Bronchial epithelial cell (primary cell): ENCODE measurements at places on chromosomes 6 and 20.

DNA sequence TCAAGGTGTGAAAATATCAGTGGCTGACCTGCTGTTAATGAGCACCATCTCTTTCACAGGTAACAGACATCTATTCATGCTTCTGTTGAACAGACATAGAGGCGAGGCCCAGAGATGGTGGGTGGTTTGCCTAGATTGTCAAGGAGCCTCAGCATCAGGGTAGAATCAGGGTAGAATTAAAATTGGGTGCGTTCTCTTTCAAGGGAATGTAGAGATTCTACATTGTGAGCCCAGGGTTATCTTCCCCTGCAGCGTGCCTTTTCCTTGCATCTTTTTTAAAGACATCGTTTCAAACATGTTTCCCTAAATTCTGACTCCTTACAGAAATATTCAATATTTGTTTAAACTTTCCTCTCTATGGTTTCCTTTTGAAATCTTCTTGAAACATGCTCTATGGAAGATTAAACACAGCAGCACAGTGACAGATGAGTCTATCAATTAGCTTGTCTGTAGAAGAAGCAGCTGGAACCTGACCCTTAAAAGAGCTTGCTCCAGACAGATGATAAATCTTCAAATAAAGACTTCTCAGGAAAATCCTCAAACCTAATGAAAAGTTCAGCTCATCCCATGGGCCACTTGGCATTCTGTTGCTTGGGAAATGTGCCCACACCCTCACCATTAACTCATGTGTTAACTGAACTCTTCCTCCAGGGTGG lies 119.8 kb downstream of the IPCEF1 start:
- no peak for DNase-seq

GRCh38 chr6:151323791-151324487 lies 67.4 kb downstream of the ZBTB2 start:
- peak; percentile 74 for DNase-seq

GRCh38 chr6:167547751-167548150 lies 222.9 kb downstream of the TTLL2 start:
- no peak for DNase-seq

GRCh38 chr20:1363522-1363921 lies 29.3 kb downstream of the FKBP1A start:
- no peak for DNase-seq

DNA sequence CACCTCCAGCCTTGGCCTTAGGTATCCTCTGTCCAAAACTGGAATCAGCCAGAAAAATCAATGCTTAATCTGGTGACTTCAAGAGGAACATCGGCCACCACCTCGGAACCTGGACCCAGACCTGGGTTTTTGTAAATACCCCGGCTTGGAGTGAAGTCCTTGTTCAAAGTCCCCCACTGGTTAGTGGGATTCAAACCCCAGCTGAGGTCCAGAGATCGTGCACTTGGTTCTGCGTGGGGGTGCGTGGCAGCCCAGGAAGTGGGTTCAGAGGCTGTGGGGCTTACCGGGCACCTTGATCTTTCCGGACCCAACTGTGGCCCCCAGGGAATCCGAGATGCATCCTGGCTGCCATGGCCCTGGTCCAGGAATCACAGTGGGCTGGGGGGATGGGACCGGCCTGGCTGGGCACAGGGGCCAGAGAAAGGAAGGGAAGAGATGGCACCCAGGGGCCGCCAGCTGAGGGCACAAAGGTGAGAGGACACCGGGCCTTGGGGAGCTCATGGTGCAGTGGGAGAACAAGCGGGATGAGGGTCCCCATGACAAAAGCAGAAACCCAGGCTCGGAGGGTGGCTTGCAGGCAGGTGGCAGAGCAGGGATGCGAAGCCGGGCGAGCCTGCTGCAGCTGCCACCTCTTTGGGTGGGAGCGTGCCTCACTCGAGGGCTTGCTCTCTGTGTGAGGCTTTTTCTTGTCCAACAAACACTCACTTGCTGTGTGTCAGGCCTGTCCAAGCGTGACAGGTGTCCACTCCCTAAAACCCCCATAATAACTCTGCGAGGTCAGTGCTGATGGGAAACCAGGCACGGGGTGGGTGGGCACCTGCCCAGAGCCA lies 27.7 kb downstream of the ZBP1 start:
- DNase-seq: no peak

DNA sequence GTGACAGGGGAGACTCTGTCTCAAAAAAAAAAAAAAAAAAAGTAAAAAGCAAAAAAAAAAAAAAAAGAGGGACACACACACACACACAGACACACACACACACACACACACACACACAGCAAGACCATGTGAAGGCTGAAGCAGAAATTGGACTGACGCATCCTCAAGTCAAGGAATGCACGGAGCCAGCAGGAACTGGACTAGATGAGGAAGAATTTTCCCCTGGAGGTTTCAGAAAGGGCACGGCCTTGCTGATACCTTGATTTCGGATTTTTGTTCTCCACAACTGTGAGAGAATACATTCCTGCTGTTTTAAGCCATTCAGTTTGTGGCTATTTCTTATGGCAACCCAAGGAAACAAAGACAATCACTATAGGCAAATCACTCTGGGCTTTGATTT lies 176.9 kb upstream of the SALL4 start:
- no peak for DNase-seq

GRCh38 chr20:57170343-57170742 lies 96.1 kb downstream of the BMP7 start:
- DNase-seq: peak; percentile 6

DNA sequence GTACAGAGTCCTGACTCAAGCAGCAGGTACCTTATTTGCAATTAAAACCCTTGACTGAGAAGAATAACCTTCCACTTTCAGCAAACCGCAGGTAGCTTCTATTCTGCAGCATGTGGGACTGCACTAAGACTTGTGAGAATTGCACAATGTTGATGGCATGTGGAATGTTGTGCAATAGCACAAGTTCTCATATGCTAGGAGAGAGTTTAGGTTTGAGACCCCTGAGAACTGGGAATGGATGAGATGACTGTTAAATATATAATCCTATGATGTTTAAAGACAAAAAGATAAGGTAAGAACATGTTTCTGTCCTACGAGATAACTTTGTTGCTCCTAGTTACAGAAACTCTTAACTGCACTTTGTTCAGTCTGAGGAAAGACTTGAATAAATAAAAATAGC lies 194.6 kb downstream of the OTOR start:
- peak; percentile 13 for DNase-seq

DNA sequence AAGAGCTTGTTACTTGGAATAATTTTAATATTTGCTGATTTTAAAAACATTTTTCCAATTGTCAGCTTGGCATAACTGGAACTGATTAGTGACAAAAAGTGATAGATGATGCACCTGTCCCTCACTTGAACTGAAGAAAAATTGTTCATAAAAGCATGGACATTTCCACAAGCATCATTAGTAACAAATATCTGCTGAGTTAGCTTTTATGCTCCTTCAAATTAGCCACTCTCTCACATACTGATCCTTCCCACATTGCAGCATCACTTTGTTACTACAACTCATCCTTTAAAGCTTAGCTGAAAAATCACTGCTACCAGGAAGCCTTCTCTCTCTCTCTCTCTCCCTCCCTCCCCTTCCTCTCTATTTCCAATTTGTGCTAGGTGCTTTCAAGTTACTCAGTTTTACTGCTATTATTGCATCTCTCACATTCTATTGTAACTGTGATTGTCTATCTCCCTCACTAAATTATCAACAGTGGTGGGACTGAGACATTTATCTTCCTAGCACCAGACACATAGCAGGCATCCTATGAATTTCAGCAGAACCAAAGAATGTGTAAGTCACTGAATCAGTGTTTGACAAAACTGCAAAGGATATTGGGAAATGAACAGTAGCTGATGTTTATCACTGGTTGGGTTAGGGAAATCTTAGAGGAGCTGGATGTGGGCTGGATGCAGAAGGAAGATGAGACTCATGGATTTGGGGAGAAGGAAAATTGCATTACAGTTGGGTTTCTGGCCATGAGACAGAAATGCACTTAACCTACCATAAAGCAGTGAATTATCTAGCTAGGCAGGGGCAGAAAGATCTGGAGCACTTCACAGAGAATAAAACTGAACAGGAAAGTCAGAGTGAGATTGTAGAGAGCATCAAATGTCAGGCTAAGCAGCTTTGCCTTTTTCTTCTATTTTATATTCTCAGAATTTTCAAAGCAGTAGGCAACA lies 128.4 kb upstream of the PLN start:
- no peak for DNase-seq

GRCh38 chr6:49826743-49827406 lies 39.5 kb downstream of the CRISP1 start:
- DNase-seq: no peak

GRCh38 chr20:62561182-62561581 lies 81.1 kb upstream of the SLCO4A1 start:
- no peak for DNase-seq

DNA sequence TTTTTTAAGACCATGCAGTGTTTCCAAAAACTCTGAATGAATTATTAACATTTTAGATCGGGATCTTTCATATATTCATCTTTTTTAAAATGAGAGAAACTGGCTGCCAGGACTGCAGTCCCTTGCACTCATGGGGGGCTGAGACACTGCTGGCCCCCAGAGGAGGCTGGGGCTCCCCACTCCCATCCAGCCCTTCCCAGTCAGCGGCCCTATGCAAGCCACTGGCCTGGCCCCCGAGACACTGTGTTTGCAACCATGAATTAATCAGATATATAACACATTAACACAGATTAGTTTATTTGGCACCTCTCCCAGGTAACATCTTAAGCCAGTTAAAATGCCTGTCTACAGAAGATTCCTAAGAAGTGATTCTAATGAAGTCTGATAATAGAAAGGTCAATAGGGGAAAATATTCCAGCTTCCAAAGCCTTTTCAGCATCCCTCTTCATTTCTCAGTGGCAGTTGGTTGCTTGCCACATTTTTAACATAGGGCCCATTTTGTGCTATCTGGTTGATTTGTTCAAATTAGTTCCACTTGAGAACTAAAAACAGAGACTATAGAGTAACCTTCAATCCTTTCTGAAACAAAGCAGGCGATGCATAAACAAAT lies 184.4 kb upstream of the FBXL4 start:
- DNase-seq: no peak

- no peak for DNase-seq
Measured at GRCh38 chr20:33835615-33836172, 24.5 kb downstream of the CHMP4B start.

GRCh38 chr6:63321821-63322220 lies 2.0 kb upstream of the LGSN start:
- no peak for DNase-seq

GRCh38 chr6:148854096-148854495 lies 107.3 kb downstream of the UST start:
- DNase-seq: peak; percentile 94

GRCh38 chr6:119129968-119130484 lies 51.6 kb upstream of the FAM184A start:
- DNase-seq: peak; percentile 89

DNA sequence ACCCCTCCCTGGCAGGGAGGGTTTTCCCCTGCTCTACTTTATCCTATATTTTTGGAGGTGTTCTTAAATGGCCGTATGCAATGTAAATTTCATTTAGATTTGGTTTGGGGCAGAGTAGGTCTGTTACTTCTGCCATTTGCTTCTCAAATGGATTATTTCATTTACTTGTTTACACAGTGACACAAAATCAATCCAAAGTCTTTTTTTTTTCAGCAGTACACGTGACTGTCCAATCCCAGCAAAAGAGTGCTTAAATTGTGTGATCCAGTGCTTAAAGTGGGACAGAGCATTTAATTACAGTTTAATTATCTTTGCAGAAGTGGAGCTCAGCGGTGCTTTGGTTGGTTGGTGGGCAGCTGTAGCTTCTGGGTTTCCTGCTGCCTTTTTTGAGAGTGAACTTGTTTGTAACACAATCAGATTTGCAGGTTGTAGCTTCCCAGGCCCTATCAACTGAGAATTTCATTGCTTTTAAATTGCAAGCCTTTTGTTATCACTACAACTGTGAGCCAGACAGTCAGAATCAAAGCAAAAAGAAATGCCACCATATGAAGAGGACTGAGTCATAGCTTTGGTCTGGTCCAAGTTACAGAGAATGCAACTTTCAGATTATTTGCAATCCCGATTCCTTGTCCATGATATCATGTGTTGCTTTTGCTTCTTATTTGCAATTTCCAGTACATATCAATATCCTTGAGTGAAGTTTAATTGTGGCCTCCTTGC lies 216.9 kb downstream of the DOK5 start:
- DNase-seq: no peak

DNA sequence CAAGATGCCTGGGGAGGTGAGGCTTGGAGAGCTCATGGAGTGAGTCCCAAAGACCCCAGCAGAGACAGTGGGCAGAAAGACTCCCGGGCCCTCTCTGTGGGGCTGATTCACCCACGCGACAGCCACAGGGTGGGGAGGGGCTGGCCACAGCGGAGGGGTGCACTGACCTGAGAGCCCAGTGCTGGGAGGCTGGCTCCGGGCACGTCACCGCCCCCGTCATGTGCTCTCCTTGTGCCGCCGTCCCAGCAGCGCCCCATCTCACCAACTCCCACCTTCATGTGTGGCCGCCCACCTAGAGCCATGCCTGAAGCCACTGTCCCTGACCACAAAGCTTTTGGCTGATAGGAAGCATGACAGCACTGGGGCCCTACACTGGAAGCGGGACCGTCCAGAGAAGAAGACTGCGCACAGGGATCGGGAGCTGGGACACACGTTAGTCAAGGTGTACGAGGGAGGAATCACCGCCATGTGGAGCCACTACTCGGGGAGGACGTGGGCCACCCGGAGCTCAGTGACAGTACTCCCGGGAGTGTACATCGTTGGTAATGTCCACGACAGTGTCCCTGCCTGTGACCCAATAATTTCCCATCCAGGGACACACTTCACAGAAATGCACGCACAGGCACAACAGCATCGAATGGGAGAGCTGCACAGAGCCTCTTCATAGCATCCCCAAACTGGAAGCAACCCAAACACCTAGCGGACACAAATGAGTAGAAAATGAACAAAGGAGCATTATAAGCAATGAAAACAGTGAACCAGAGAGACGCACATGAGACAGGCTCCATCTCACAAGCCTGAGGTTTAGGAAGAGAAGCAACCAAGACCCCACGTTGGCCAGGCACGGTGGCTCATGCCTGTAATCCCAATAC lies 28.4 kb upstream of the FOXC1 start:
- no peak for DNase-seq

DNA sequence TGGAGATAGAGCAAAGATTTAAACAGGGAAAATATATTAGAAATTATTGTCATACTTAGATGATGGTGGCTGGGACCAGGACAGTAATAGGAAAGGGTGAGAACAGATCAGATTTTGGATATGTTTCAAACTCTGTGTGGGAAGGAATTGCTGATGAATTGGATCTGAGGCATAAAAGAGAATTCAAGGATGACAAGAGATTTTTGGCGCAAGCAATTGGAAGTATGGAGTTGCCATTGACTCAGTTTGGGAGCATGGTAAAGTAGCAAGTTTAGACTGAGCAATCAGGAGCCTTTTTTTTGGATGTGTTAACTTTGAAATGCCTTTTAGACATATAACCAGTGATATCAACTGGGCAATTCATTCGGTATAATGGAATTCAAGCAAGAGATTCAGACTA lies 14.4 kb downstream of the TAB2 start:
- no peak for DNase-seq
